ENCODE measurements at places on chromosomes 7 and 10.

- no peak for DNase-seq
These were observed 11.5 kb downstream of the VIM start for GRCh38 chr10:17239345-17240085.

DNA sequence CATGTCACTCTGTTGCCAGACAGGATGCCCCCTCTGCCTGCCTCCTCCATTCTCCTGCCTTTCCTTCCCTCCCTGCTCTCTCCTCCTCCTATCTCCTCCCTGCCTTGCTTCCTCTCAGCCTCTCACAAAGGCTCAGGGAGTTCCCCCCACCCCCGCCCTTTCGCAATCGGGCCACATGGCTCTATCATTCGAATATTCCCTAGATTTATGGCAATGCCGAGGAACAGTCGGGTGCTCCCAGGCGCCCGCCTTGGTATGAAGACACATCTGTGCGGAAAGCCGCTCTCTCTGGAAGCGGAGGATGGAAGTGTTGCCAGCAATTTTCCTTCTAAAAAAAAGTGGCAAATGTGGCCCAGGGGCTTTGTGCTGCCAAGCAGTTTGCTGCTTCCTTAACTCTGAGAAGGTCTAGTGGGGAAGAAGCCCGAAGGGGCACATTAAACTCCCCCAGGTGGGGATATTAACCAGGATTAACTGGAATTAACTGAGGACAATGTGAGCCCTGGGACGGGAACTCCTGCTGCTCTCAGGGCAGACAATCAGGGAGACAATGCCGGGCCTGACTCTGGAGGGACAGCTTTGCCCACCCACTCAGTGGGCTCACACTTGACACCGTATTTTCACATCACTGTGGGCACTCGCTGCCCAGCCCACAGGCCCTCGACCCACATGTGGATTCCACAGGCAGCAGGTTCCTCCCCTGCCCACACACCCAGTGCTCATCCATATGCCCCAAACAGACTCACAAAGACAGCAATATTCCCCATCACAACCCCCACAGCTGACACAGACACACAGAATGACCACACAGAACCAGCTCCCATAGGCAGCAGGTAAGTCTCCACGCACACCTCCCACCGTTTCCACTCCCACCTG is 88.4 kb upstream of the SMNDC1 start:
- DNase-seq: no peak

DNA sequence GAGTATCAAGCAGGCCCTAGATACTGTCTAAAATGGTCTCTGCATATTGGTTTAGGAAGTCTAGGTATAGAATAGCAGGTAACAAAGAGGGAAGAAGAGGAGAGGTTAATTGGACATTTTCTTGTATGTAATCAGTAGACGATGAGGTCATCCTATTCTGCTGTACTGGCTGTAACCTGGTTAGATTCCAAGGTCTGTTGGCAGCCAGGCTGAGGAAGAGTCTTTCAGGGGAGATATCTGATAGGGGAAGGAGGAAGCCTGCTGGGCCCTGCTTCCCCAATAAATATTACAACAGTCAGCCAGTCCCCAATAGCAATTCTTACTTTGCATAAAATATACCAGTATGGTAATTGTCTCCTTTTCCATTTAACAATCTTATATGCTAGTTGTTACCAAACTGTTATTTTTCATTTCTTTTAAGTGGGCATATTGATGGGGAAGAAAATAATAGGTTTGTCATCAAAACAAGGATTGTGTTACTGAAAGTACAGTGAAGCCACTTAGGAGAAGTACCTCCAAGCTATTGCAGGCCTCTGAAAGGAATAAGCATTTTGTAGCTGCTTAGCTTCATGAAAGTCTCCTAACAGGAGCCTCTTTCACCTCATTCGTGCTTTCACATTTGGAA is 186.4 kb downstream of the LRRC4 start:
- DNase-seq: no peak

GRCh38 chr7:79308192-79308591 is 145.3 kb downstream of the MAGI2 start:
- no peak for DNase-seq

- DNase-seq: no peak
These were observed 10.0 kb downstream of the LOXL4 start for GRCh38 chr10:98257961-98258360.

DNA sequence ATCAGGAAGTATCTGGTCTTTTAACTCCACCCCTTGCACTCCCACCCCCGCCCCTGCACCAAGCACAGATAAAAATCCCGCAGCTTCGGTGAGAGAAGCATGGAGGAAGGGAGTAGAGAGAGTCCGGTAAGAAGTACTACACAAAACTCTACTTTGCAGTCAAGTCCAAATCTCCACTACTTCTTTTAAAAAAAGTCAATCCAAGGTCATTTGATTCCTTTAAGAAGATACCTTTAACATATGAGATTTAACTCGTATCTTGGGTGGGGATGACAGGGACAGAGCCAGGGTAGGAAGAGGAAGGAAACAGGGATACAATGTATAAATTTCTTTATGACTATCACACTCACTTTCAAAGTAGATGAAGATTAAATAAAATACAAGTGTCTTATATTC is 132.1 kb downstream of the NRBF2 start:
- no peak for DNase-seq

DNA sequence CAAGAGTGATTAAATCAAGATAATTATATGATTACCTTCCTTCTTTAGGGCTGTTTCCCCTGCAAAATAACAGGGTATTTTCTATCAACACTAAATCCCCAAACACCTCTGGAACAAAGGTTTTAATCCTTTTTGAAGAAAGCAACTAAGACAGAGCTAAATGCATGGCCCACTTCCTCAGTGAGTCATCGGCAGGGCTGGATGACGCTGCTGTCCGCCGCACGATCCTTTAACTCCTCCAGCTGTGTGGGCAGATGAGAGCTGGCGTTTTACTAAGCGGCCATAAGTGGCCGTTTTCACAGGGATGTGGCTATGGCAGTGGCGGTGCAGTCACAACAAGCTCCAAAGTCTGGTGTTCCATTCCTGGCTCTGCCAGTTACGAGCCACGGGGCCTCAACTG is 76.0 kb upstream of the C1QL3 start:
- DNase-seq: no peak

DNA sequence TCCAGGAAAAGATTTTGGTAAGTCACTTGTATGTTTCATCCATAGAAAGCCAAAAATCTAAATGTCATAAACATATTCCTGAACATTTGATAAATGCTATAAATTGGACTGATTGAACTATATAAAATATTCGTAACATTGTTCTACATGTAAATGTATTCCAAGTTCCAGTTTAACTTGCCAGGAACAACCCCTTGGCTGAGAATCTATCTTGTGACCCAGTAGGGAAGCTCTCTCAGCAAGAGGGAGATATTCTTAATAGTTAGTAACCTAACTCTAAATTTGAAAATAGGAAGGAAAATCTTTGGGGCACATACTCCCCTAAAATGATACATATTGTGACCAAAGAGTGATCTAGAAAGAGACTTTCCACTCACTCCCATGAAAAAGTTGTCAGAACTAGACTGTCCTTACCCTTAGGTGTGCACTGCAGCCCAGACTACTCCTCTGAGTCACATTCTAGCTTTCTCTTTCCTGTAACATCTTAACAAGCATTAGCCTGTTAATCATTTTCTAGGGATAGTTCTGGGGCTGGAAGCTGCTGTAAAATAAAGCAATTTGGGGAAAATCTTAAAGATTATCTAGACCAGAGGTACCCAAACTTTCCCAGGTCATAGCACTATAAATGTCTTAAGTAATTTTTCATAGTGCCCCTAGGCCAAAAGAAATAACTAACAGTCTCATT is 73.7 kb upstream of the SKAP2 start:
- no peak for DNase-seq

DNA sequence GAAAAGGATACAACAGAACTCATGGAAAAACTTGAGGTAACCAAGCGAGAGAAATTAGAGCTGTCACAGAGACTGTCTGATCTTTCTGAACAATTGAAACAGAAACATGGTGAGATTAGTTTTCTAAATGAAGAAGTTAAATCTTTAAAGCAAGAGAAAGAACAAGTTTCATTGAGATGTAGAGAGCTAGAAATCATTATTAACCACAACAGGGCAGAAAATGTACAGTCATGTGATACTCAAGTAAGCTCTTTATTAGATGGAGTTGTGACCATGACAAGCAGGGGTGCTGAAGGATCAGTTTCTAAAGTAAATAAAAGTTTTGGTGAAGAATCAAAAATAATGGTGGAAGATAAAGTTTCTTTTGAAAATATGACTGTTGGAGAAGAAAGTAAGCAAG is 62.1 kb downstream of the AKAP9 start:
- no peak for DNase-seq

- DNase-seq: no peak
These were observed 5.7 kb upstream of the GRID1 start for GRCh38 chr10:86372119-86372783.

GRCh38 chr10:43861966-43862751 is 213.5 kb upstream of the ZNF32 start:
- no peak for DNase-seq

GRCh38 chr10:31064348-31064747 is 32.7 kb upstream of the ZNF438 start:
- no peak for DNase-seq

- no peak for DNase-seq
These were observed 89.0 kb upstream of the ZNF804B start for GRCh38 chr7:88670536-88670935.

DNA sequence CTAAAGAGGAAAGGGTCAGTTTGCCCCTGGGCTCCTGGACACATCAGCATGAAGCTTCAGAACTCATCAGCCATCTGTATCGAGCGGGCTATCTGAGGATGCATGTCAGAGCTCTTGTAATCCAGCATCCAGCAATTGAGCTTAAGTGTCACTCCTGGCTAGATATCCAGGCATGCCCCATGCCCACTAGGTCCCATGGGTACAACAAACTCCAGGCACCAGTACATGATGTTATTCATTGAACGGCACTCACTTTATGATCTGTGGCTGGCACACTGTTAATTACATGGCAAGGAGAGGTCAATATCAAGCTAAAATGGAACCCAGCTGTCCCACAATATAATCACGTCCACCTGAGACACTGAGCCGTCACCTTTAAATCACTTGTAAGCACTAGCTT is 274.2 kb downstream of the ELMO1 start:
- DNase-seq: no peak

- DNase-seq: no peak
These were observed 52.4 kb downstream of the ELAPOR2 start for GRCh38 chr7:87007038-87007437.

- no peak for DNase-seq
These were observed 44.2 kb upstream of the GGCT start for GRCh38 chr7:30548845-30549244.

DNA sequence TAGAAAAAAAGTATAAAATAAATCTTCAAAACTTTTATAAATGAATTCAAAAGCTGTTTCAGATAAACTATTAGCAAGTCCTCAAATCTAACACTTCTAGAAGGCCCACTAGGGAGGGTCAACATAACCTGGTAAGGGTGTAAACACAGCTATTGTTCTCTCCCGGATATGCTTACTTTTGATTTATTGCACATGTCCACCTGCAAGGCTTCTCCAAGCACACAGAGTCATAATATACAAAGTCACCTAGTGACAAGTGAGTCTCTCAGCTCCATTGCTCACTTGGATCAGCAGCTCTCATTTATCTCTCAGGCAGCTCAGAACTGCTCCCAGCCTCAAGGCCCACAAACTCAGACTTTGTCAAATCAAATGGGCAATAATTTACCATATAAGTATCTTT is 44.0 kb upstream of the COL1A2 start:
- DNase-seq: no peak

- no peak for DNase-seq
These were observed 36.6 kb downstream of the NKX6-2 start for GRCh38 chr10:132749371-132749795.

DNA sequence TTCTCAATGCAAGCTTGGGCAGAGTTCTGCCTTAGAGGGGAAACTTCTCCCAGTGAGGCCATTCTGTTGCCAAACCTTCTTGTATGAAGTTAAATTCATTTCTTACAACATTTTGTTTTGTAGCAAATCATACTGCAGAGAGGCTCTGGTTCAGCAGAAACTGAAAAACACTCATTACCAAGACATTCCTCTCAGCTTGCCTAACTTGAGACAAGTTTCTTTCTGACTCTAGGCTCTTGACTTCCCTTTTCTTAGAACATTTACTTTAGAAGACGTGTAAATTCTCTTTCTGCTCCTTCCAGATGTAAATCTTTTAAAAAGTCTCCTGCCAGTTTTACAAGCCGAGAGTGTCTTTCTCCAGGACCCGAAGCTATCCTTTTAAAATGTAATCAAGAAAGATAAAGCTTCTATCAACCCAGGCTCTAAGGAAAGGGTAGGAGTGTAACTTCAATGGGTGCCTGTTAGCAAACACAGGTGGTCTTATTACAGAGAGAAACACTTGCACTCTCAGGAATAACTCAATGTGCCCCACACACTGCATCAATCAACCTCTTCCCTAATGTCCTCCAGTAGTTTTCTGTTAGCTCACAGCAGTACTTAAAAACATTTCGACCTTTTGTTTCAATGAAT is 80.5 kb upstream of the TAS2R16 start:
- no peak for DNase-seq

GRCh38 chr7:142811154-142811737 is 40.5 kb downstream of the PRSS2 start:
- DNase-seq: no peak

DNA sequence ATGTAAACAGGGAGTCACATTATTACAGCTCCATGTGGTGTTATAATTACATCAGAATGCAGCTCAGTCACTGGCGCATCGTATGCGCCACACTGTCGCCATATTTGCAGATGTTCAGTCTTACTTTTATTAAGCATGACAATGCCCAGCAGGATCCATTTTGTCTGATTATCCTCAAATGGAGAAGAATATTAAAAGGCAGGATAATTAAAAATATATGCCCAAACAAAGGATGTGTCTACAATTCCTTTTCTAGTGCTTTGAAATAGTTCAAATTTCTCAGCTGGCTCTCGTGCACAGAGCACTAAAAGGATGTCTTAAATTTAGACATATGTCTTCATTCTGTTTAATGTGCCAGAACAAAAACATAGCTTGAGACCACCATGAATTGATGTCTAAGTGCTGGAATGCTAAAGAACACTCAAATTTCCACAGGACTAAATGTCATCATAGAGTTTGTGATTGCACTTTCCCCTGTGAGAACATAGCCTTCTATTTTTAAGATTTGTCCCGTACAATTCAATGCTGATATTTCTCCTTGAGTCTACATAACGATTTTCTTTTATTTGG is 168.0 kb downstream of the DKK1 start:
- DNase-seq: no peak

DNA sequence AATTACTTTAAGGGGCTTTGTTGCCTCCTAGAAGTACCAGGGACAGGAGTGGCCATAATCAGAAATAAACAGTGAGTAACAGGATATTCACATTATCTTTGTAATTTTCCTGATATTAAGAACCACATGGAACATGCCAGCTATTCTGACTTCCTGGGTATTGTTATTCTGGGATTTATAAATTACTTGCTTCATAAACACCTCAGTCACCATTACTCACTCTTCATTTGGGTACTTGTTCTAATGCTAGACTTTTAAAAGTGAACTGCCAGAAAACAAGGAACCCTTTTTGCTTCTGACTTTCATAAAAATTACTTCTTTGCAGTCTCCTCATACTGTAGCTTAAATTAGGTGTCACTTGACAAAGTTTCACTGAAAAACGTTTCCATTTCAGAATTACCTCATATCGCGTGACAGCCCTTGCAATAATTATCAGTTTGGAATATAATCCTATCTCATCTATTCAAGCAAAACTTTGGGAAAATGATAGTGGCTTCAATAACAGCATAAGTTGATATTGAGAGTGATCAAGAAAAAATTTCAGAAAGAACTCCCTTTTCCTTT is 29.8 kb downstream of the CABCOCO1 start:
- no peak for DNase-seq

All from activated naive CD4-positive, alpha-beta T cell (primary cell).